Smooth muscle cell of the umbilical artery (primary cell): ENCODE measurements at places on chromosomes 5 and 9. TPM values are rescaled to one million over a fixed set of nuclear protein-coding genes. Genes with fewer than 3 reads are reported as not detected.

EIF4E1B gene
- not detected in 2 replicates for total RNA-seq

CTXN3 gene
- total RNA-seq: not detected in 2 replicates

LNPEP gene
- 38.9 and 57.8 TPM in 2 replicates for total RNA-seq

TTC1 gene
- 49.9 and 63.5 TPM in 2 replicates for total RNA-seq

TAS2R1 gene
- total RNA-seq: not detected in 2 replicates

C5orf63 gene
- 1.2 and 1.5 TPM in 2 replicates for total RNA-seq

SMIM33 gene
- not detected in 2 replicates for total RNA-seq

ANGPTL2 gene
- 6.3 and 19.0 TPM in 2 replicates for total RNA-seq

XRCC4 gene
- total RNA-seq: 73.0 and 226 TPM in 2 replicates

OLFML2A gene
- 2.1 TPM in 2 replicates for total RNA-seq

CYLC2 gene
- total RNA-seq: not detected in 2 replicates

CFAP90 gene
- total RNA-seq: 0.23 and 0.30 TPM in 2 replicates

TXNDC8 gene
- total RNA-seq: not detected in 2 replicates

ADCY2 gene
- 0.05 TPM in 1 of 2 replicates, not detected in the other for total RNA-seq

FGF10 gene
- total RNA-seq: under 0.01 TPM in 1 of 2 replicates, not detected in the other

TMOD1 gene
- not detected in 2 replicates for total RNA-seq

TMEM171 gene
- total RNA-seq: 1.8 and 4.7 TPM in 2 replicates

BAAT gene
- total RNA-seq: 0.23 TPM in 1 of 2 replicates, not detected in the other

LCN9 gene
- not detected in 2 replicates for total RNA-seq

PCDHGA11 gene
- total RNA-seq: 12.5 and 19.4 TPM in 2 replicates

ZBTB26 gene
- 4.5 and 5.5 TPM in 2 replicates for total RNA-seq

IL13 gene
- not detected in 2 replicates for total RNA-seq

RANBP17 gene
- 15.1 and 18.2 TPM in 2 replicates for total RNA-seq

SLC1A3 gene
- total RNA-seq: 5.3 and 14.3 TPM in 2 replicates

LCN10 gene
- not detected in 2 replicates for total RNA-seq

VCAN gene
- 1,857 and 2,662 TPM in 2 replicates for total RNA-seq

FGFR4 gene
- 0.59 and 2.6 TPM in 2 replicates for total RNA-seq

DBH gene
- total RNA-seq: not detected in 2 replicates

CBY3 gene
- 0.23 TPM in 1 of 2 replicates, not detected in the other for total RNA-seq

SV2C gene
- not detected in 2 replicates for total RNA-seq

SHOC1 gene
- total RNA-seq: under 0.01 and 0.09 TPM in 2 replicates

CDH18 gene
- 2.7 and 4.1 TPM in 2 replicates for total RNA-seq

CWC27 gene
- 11.9 and 17.3 TPM in 2 replicates for total RNA-seq

LCN2 gene
- total RNA-seq: not detected in 2 replicates

CDH10 gene
- total RNA-seq: 2.4 and 2.7 TPM in 2 replicates

AGTPBP1 gene
- 4.5 and 8.5 TPM in 2 replicates for total RNA-seq

EIF4EBP3 gene
- 0.28 TPM in 1 of 2 replicates, not detected in the other for total RNA-seq

PDE6A gene
- total RNA-seq: not detected in 2 replicates

TEX48 gene
- total RNA-seq: not detected in 2 replicates

SPINK7 gene
- total RNA-seq: not detected in 2 replicates

JAKMIP2 gene
- total RNA-seq: 2.1 and 5.9 TPM in 2 replicates

SAPCD2 gene
- total RNA-seq: 0.89 and 5.7 TPM in 2 replicates

UTP15 gene
- total RNA-seq: 22.9 and 26.1 TPM in 2 replicates

SPATA31D4 gene
- total RNA-seq: not detected in 2 replicates

IFNA2 gene
- total RNA-seq: not detected in 2 replicates

LEAP2 gene
- 0.18 and 0.30 TPM in 2 replicates for total RNA-seq

PTGER4 gene
- total RNA-seq: 1.5 and 2.7 TPM in 2 replicates

ZNF608 gene
- 1.5 and 2.7 TPM in 2 replicates for total RNA-seq

FAM221B gene
- not detected in 2 replicates for total RNA-seq

IL31RA gene
- total RNA-seq: 0.46 and 1.5 TPM in 2 replicates

OSMR gene
- total RNA-seq: 111 and 114 TPM in 2 replicates

ENG gene
- total RNA-seq: 16.0 and 31.6 TPM in 2 replicates

PCDH12 gene
- under 0.01 and 0.05 TPM in 2 replicates for total RNA-seq
